ENCODE measurements at places on chromosomes 2 and 18.

DNA sequence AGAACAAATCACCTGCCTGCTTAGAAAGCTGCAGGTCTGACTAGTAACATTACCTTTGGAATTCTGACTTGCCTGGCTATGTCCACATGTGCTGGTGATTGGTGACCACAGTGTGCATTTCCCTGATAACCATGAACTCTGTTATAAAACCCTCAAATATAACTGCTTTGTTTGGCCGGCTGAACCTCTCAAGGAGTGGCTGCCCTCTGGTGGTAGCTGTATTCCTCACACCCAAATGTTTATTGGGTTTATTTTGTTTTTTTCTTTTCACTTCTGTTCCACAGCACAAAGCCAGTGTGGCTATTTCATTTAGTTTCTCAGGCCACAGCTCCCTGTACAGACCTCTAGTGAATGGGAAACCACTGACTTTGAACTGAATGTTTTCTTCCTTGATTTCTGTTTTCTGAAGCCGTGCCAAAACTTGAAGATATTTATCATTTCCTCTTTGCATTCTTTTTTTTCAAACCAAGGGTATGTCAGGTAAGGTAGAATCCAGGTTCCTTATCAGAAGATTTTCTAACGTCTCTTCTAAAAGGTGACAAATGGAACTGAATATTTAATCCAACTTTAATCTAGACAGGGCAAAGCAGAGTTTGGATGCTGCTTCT is 549.0 kb upstream of the VRK2 start:
- peak; percentile 67 for DNase-seq

DNA sequence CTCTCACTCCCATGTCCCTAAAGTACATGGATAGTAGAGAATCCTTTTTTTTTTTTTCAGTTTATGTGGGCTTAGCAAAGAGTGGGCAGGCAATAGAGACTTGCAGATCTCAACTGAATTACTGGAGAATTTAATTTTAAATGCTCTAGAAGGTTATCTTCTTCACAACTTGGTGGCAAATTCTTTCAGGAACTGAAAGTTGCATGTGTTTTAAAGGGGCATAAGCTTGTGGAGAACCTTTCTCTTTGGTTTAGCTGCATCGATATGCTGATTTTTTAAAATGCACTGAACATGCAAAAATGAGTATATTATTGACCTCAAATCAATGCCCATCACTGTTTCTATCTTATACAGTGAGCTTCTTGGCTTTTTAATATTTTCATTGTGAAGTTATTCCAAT is 24.9 kb upstream of the GALNT3 start:
- no peak for DNase-seq

- no peak for DNase-seq
Measured at GRCh38 chr2:127011796-127012195, 95.2 kb downstream of the BIN1 start.

- peak; percentile 95 for DNase-seq
Measured at GRCh38 chr18:28204154-28204553, 27.2 kb upstream of the CDH2 start.

DNA sequence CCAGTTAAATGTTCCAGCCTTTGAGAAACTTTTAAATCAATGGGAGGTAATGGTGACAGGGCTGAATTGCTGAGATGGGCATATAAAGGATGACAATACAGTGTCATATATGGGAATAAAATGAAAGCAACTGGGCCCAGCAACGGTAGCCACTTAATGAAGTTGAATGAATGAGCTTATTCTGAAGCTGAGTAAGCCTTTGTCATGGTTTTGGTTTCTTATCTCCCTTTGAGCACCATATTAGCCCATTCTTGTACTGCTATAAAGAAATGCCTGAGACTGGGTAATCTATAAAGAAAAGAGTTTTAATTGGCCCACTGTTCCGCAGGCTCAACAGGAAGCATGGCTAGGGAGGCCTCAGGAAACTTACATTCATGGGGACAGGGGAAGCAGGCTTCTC is 3.5 kb upstream of the THUMPD2 start:
- DNase-seq = no peak
